Left ventricle myocardium superior (tissue), 1 donor: ENCODE measurements at places on chromosomes 1 and 21. TPM values are rescaled to one million over a fixed set of nuclear protein-coding genes. Genes with fewer than 3 reads are reported as not detected.

- DNase-seq, result no peak
Observed at GRCh38 chr1:174352883-174353608, 94.7 kb upstream of the GPR52 start.

DNA sequence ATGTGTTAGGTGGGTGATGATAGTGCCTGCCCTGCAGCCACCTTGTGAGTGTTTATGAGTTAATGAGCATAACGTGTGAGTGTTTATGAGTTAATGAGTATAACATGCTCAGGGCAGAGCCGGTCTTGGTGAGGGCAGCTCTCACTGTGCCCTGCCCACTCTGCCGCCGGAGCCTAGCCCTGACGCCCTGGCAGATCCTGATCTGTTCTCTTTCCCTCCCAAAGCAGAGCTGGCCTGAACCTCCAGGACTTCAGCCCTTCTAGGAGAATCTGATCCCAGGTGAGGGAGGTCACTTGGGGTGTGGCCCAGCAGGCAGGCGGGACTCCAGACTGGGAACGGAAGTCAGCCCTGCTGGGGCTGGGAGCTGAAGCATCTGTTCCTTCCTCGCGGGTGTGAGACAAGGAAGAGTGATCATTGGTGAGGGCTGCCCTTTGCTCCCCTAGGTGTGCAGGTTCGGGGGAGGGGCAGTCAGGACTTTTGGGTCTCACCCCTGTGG is 5.7 kb downstream of the FBLIM1 start:
- no peak for DNase-seq

The RNU1-4 gene
- total RNA-seq, result 4,234 TPM

DNA sequence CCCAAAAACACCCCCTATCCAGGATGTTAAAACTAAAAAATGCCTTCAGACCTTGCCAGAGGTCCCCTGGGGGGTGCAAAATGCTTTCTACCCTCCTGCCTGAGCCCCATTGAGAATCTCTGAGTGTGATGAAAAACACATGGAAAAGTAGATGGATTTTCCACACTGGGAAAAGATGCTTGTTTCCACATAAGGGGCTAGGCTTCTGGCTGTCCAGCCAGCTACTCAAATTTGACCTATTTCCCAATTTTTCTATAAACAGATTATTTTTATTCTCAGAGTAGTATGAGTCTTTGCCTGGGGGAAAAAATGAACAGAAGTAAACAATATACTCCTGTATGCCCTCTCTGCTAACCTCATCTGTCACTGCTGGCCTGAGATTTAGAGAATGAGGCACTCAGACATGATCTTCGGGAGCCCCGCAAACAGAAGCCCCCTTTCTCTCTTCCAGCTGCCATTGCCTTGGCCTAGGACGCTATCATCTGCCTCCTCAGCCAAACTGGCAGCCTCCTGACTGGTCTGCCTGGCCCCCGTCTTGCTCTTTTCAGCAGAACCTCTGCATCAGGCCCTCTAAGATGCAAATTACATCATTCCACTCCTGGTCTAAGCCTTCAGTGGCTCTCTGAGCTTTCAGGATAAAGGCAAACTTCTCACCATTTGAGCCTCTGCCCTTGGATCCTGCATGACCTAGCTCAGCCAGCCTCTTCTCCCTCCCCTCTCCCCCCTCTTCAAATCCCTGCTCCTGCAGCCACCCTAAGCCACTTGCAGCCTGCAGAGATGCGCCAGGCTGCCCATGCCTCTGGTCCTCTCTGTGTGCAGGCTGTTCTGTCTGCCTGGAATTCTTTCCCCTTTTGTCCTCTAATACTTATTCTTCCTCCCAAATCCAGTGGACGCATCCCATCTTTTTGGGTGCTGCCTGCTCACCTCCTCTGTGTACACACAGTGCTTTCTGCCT is 39.7 kb upstream of the TMEM125 start:
- no peak for DNase-seq

DNA sequence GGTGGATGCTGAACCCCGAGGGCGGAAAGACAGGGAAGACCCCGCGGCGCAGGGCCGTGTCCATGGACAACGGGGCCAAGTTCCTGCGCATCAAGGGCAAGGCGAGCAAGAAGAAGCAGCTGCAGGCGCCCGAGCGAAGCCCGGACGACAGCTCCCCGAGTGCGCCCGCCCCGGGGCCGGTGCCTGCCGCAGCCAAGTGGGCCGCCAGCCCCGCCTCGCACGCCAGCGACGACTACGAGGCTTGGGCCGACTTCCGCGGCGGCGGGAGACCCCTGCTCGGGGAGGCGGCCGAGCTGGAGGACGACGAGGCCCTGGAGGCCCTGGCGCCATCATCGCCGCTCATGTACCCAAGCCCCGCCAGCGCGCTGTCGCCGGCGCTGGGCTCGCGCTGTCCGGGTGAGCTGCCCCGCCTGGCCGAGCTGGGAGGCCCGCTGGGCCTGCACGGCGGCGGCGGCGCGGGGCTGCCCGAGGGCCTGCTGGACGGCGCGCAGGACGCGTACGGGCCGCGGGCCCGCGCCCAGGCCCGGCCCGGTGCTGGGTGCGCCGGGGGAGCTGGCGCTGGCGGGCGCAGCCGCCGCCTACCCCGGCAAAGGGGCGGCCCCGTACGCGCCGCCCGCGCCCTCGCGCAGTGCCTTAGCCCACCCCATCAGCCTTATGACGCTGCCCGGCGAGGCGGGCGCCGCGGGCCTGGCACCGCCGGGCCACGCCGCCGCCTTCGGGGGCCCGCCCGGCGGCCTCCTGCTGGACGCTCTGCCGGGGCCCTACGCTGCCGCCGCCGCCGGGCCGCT is 20.7 kb downstream of the FOXO6 start:
- DNase-seq, result peak; percentile 71

The LCE3D gene
- not detected for total RNA-seq

GRCh38 chr21:46600978-46601377 is 3.9 kb downstream of the S100B start:
- DNase-seq, result no peak

- no peak for DNase-seq
Observed at GRCh38 chr1:44119525-44119924, 904 bp downstream of the KLF17 start.
